ENCODE measurements at places on chromosomes 4 and X.
A peak's percentile ranks its signal among the peaks of the same experiment; 100 is the strongest.

- no peak for DNase-seq
Measured at GRCh38 chrX:54825716-54826438, 18.3 kb downstream of the MAGED2 start.

DNA sequence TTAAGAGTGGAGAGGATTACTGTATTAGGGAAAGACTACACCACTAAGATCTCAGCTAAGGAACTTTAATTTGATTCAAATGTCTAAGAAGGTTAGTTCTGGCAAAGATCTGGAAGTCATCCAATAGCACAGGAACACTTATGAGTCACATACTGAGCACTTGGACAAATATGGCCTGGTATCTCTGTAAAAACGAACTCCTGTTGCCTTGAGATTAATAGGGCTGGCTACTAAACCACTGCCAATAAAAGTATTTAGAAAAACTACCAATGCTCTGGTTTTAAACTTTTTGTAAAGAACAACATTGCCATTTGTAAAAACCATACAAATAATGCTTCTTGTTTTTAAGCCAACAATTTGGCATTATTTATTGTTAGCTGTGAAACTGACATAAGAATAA lies 70.5 kb downstream of the SEC24D start:
- DNase-seq, result no peak

DNA sequence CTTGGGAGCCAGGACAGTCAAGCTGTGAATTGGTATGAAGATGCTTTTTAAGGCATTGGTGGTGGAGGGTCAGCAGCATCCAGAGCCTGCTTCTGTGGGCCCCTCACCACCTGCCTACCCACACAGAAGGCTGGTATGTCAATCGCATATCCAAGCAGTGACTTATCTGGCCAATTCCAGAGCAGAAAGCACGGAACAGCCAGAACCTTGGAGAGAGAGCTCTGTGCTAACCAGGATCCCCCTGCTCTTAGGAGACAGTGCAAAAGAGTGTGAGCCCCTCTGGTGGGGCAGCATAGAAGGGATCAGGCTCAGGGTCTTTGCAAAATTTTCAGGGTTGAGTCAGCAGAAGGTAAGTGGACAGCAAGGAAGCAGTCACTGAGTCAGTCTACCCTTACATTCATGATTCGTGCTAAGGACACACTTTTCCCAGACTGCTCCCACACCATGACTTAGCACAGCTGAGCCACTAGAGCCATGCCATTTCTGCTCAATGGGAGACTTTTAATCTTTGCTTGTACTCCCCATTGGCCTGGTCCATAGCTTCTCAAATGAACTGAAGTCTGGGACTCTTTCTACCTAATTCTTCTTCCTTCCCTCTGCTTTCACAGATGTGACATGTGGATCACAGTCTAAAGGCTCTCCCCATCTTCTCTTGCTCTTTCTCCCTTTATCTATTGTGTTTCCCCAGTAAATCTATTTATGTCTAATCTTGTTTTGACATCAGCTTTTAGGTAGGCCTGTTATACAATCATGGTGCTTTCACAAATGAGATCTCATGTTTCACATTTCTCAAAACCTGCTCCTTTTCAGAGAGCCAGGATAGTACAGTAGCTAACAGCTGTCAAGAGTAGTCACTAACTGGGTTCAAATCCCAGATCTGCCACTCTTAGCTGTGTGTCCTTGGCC lies 20.0 kb downstream of the MORF4L2 start:
- DNase-seq, result no peak

- DNase-seq, result no peak
Measured at GRCh38 chr4:88286897-88287296, 2.5 kb upstream of the PPM1K start.

- no peak for DNase-seq
Measured at GRCh38 chrX:10245886-10246285, 89.1 kb downstream of the CLCN4 start.

DNA sequence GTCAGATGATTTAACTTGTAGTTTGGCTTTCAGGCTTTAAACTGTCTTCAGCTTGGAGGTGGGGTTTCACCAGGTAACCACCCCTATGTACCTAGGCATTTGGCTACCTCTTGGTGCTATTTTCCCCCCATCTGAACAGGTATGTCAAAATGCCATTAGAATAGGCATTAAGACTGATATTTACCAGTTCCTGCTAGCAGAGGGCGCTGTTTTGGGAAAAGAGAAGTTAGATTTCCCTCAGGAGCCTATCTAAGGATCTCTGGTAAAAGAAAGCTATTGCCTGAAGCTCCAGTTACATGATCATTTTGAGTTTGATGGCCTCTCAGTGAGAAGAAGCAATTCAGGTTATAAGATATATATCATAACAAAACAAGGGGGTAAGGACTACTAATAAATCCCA lies 879.1 kb downstream of the SH3BGRL start:
- DNase-seq, result peak; percentile 1

DNA sequence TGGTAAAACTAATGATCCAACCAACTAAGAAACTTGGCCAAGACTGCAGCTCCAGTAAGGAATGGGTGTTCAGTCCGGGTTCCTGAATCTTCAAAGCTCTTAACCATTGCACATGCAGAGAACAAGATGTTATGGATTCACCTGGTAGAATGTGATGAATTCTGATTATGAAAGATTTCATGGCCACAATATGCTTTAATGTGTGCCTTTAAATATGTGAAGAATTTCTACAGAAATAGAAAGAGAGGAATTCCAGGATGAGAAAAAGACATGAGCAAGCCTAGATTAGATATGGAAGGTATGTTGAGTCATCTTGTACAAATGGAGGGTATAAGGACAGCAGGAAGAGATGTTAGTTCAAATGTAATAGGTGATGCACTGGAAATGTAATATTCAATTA lies 472.2 kb upstream of the TENM3 start:
- DNase-seq, result no peak

GRCh38 chr4:183932576-183932975 lies 27.5 kb downstream of the STOX2 start:
- no peak for DNase-seq

GRCh38 chrX:57640674-57641016 lies 39.4 kb downstream of the NLRP2B start:
- DNase-seq, result no peak

- no peak for DNase-seq
Measured at GRCh38 chr4:107896158-107896645, 35.1 kb upstream of the CYP2U1 start.

DNA sequence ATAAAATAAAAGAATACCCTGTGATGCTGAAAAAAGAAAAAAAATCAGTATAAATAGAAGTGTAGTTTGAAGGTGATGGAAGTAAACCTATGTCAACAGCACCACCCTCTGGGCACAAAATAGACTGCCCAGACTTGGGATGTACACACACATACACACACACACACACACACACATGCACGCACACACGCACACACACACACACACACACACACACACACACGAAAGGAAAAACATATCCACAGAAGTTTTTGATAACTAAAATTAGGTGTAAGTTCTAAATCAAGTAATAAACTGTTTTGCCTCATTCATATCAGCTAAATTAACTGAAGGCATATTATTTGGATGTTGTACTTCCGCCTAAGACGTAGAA lies 40.5 kb downstream of the ANXA5 start:
- DNase-seq, result peak; percentile 48

GRCh38 chr4:168451744-168452390 lies 28.4 kb downstream of the DDX60L start:
- no peak for DNase-seq

DNA sequence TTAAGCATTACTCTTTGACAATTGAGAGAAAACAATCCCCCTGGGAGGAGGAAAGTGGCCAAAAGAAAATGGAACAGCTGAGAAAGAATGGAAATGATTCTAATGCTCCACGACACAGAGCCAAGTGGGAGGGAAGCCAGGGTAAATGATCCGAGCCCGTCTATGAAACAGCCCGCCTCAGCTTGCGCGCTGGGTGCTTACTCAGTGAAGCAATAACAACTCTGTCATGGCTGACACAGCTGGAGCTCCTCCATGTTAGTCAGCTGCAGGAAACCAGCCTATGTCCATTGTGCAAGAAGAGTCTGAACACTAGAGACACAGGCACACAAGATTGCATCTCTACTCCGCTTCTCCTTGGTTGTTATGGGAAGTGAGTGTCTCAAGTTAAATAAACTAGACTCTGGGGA lies 19.3 kb downstream of the NOA1 start:
- DNase-seq, result no peak

- no peak for DNase-seq
Measured at GRCh38 chrX:18294893-18295292, 59.6 kb downstream of the SCML2 start.

DNA sequence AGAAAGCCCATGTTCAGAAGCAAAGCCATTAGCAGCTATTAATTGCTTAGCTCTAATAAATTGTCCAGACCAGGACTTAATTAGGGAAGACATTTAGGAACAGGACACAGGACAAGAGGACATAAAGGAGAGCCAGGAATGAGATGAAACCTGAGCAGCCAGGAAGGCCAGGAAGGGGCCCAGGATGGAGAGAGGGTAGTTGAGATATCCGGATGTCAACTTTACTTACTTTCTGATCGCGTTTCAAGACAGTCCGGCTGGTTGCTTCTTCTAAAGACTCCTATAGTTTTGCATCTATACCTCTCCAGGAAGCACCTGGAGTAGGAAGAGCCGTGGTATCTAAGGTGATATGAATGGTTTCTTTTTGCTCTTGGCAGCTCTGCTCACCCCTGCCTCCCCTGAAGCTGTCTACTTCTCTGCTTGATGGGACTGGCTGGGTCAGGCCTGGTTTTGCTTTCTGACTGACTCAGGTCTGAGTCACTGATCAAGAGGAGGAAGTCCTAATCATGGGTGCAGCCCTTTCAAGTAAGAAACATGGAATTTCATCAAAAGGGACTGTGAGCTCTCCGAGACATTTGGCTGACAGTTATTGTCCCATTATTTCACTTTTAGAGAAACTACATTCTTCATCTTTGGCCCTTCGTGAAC lies 733.3 kb downstream of the RPA4 start:
- DNase-seq, result no peak

GRCh38 chrX:41750716-41751115 lies 26.7 kb downstream of the GPR82 start:
- DNase-seq, result no peak

DNA sequence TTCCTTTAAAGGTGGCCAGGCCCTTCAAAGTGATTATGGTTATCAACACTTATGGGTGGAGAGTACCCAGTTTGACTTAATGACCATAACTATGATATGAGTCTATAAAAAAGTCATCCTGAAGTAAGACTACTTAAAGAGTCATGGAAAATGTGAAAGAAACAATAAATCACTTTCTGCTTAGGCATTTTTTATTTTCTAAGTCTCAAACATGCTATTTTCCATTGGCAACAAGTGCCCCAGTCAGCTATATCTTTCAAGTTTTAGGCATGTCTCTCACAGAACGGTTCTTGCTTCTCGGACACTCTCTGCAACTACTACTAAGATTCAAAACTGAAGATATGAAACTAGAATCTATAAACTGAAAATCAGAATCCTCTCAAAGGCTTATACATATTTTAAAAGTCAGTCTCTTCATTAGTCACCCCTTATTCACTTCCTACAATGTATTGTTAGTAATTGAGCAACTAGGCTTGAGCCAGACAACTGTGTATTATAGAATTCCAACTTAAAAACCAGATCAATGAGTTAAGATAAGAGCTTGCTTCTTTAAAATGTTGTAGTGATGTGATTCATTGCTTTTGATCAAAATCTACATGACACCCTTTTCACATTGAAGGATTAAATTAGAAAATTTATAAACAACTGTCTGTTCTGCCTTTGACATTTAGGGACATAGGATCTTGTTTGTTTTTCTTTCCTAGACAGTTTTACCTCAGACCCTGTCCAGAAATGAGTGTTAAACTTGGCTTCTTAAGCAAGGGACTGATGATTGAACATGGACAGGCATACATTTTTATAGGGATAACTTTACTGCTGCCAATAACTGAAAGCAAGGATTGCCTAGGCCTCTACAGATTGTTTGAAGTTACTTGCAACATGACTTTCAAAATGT lies 2.9 kb downstream of the ANTXR2 start:
- DNase-seq, result no peak

GRCh38 chr4:157035471-157035870 lies 40.5 kb upstream of the GLRB start:
- no peak for DNase-seq

DNA sequence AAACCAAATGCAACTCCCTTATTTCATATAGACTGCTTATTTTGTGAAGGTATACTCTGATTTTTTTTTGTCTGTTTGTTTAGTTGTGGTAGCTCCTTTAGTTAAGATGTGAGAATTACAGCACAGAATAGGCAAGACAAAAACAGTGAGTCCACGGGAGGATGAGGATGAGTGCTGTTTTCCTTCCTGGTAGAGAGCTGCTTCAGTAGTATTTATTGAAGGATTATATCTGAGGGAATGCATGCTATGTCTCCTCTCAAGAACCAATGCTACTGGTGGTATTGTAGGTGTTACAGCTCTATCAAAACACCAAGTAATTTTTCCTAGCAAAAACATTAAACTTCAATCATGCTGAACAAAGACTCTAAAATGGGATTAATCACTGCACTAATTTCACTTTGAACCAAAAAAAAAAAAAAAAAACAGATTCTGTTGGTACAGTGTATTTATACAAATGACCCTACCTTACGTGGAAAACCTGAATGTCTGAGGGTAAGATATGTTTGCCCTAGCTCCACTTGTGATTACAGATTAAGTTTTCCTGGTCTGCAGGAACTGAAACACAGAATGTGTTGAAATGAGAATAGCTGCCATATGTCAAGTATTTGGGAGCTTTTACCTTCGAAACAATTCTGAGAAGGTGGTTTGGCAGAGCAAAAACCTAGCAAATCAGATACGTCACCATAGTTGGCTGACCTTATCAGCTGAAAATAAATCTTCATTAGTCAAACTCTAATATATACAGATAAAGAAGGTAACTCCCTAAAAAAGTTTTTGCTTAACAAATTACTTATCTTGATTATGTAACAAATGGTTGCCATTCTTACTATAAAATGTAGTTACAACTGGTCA lies 40.3 kb downstream of the PPP3CA start:
- DNase-seq, result no peak

- DNase-seq, result no peak
Measured at GRCh38 chr4:81607950-81608349, 136.2 kb upstream of the RASGEF1B start.

- DNase-seq, result no peak
Measured at GRCh38 chrX:31117266-31117665, 45.4 kb upstream of the FTHL17 start.

DNA sequence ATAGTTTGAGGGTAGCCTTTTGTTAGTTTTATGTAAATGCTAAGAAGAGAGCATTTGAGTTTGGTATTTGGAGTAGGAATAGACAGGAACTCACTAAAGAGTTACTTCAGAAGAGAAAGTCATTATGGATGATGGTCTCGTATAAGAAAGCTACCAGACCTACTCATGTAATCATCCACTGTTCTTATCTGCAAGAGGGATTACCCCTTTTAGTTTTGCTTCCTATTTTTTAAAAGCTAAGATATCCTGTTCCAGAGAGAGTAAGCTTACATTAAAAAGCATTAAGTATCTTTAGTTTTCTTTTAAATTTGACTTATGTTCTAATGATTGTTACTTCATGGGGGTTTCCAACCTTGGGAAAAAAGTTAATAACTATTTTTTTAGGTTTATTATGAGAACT lies 12.5 kb upstream of the ART3 start:
- no peak for DNase-seq

- DNase-seq, result no peak
Measured at GRCh38 chr4:52588771-52589591, 70.1 kb downstream of the USP46 start.

GRCh38 chr4:168200685-168201084 lies 108.3 kb downstream of the ANXA10 start:
- no peak for DNase-seq
